ENCODE measurements at places on chromosomes 5 and 9. TPM values are rescaled to one million over a fixed set of nuclear protein-coding genes. Genes with fewer than 3 reads are reported as not detected.

DNA sequence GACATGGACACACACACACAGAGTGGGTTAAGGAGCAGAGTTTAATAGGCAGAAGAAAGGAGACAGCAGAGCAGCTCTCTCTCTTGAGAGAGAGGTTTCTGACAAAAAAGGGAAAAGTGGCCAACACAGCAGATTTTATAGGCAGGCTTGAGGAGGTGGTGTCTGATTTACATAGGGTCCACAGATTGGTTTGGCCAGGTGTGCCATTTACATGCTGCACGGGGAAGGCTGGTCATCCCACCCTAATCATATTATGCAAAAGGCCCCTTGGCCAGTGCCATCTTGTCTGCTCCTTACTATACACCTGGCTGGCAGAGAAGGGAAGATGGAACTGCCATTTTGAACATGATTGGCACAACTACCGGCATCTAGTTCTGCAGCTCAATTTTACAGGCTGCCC lies 240.8 kb downstream of the NPR3 start:
- DNase-seq = no peak

GRCh38 chr5:52743970-52744369 lies 43.7 kb upstream of the ITGA1 start:
- DNase-seq = no peak

FOXD4L3 gene
- total RNA-seq = not detected

MYOT gene
- total RNA-seq = 3.2 TPM

MEGF10 gene
- total RNA-seq = 0.92 TPM

DNA sequence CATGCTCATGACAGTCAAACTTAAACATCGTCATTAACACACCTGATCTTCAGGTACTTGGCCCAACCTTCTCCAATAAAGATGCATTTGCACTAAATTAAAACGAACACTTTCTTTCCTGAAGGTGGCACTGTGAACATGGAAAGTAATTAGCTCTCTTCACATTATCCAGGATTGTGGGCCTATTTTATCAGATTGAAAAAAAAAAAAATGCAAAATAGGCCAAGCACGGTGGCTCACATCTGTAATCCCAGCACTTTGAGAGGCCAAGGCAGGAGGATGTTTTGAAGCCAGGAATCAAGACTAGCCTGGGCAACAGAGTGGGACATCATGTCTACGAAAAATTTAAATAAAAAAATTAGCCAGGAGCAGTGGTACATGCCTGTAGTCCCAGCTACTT lies 14.4 kb upstream of the CDC20B start:
- no peak for DNase-seq

Data from left colon (tissue), 2 donors.